Natural killer cell treated with Interleukin-12 subunit alpha and Interleukin-12 subunit beta and Interleukin-15 and Interleukin-18, amount 100 ng/mL, for 72 hours (primary cell): ENCODE measurements at places on chromosomes 11 and 22.
A peak's percentile ranks its signal among the peaks of the same experiment; 100 is the strongest.

DNA sequence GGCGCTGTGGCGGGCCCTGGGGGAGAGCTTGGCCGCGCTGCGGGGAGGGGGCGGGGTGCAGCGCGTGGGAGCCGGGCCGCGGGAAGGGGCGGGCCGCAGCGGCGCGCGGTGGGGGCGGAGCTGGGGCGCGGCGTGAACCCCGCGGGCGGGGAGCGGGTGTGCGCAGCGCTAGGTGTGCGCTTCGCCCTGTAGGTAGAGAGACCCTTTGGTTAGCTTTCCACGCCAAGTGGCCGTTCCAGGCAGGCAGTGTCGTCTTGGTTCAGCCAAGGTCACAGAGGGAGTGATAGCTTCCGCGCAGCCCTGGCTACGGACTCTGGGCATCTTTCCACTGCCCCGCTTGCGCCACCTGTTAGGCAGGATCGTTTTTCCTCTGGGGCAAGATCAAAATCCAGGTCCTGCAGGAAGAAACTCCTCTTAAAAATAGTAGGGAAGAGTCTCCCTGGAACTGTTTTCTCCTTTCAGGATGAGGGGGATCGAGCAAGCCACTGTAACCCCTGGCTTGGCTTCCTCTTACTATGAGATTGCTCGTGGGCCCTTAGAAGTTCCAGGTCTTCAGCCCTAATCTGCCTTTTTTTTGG lies 434 bp downstream of the BANF1 start:
- DNase-seq = no peak
- peak overlapping the region; percentile 99 for H3K4me3 ChIP-seq
- peak overlapping the region; percentile 97 for H3K27ac ChIP-seq
- H3K27me3 ChIP-seq = no peaks in the 10 kb centered on the region

- peak overlapping the region; percentile 83 for H3K27ac ChIP-seq
- peaks cover 21% of the 10 kb centered on the region for H3K4me1 ChIP-seq
- DNase-seq = peak; percentile 62
- peak overlapping the region; percentile 55 for H3K4me3 ChIP-seq
- H3K27me3 ChIP-seq = no peaks in the 10 kb centered on the region
Observed at GRCh38 chr11:60985991-60986915, 14.8 kb downstream of the CD6 start.

- H3K4me1 ChIP-seq = no peaks in the 10 kb centered on the region
- no peak overlapping the region for H3K4me3 ChIP-seq
- H3K36me3 ChIP-seq = no peaks in the 10 kb centered on the region
- no peak overlapping the region for H3K27ac ChIP-seq
- H3K27me3 ChIP-seq = peaks cover 29% of the 10 kb centered on the region
Observed at GRCh38 chr11:102493524-102493923, 37.0 kb downstream of the MMP7 start.

- H3K27me3 ChIP-seq = peaks cover 2% of the 10 kb centered on the region
- H3K27ac ChIP-seq = no peak overlapping the region
- DNase-seq = no peak
- H3K4me1 ChIP-seq = peaks cover 12% of the 10 kb centered on the region
Observed at GRCh38 chr11:76771446-76772099, 11.6 kb upstream of the TSKU start.

GRCh38 chr11:113488931-113489351 lies 13.7 kb upstream of the DRD2 start:
- H3K4me3 ChIP-seq = no peak overlapping the region
- H3K36me3 ChIP-seq = no peaks in the 10 kb centered on the region
- H3K27me3 ChIP-seq = peaks cover 15% of the 10 kb centered on the region
- no peak overlapping the region for H3K27ac ChIP-seq
- DNase-seq = no peak

DNA sequence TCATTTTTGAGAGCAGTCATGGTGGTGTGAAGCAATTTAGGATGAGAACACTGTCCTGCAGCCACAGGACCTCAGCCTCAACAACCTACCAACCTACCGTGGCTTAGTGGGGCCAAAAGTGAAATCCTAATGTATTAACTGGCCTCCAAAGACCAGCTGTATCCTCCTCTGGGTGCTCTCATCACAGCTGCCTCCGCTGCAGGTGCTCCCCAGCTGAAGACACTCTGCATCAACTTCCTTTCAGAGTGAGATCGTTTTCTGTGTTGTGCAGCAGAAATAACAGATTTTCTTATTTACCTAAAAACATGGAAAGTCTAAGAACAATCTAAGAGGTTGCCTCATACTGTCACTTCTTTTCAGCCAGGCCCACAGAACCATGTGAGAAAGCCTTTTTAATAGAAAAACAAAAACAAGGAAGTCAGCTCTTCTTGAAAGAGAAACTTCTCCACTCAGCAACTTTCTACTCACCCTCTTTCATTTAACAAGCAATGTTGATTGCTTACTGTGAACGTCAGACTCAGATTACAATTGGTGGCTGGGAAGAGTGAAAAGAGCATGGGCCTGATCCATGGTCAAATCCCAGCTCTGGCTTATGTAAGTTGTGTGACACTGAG lies 136.1 kb downstream of the TENM4 start:
- no peaks in the 10 kb centered on the region for H3K4me1 ChIP-seq
- no peak overlapping the region for H3K4me3 ChIP-seq
- no peaks in the 10 kb centered on the region for H3K27me3 ChIP-seq
- H3K36me3 ChIP-seq = no peaks in the 10 kb centered on the region

DNA sequence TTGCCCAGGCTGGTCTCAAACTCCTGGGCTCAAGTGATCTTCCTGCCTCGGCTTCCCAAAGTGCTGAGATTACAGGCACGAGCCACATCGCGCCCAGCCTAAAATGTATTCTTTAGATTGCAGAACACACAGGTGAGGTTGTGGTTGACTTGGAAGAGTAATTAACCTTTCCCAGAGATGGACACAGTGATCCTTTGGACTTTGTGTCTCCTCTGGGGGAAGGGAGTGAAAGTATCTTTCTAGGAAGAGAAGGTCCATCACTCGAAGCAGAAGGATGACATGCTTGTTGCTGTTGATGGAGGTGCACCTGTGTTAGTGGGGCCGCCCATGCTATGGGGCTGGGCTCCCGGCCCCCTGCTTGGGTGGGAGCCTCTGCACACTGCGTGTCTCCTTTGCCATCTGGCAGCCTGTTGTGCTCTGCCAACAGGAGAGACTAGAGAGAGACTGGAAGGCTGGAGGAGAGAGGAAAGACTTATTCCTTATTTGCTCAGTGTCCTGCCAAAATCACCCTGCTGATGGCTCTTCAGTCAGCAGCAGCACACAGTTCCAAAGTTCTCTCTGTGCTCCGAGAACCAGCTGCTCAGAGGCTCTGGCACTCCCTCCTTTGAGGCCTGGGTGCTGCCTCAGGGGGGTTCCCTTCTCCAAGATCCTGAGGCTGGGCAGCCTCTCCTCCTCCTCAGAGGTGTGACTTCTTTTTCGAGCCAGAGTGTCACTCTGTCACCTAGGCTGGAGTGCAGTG lies 33.1 kb upstream of the CYB5R3 start:
- peaks cover 14% of the 10 kb centered on the region for H3K27me3 ChIP-seq
- no peak for DNase-seq
- H3K27ac ChIP-seq = no peak overlapping the region

DNA sequence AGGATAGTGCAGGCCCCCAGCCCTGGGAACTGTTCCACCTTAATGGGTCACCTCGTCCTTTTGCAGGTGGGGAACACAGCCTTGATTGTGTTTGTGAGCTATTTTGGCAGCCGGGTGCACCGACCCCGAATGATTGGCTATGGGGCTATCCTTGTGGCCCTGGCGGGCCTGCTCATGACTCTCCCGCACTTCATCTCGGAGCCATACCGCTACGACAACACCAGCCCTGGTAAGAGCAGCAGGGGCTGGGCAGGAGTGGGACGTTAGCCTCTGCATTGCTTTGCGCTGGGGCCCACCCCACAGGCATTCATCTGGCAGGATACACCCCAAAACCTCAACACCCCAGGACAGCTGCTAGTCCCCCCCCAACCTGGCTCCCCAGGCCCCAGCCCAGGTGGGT lies 14.8 kb downstream of the SLCO2B1 start:
- DNase-seq = no peak
- H3K4me3 ChIP-seq = no peak overlapping the region
- H3K27ac ChIP-seq = no peak overlapping the region
- H3K4me1 ChIP-seq = no peaks in the 10 kb centered on the region
- no peaks in the 10 kb centered on the region for H3K36me3 ChIP-seq

DNA sequence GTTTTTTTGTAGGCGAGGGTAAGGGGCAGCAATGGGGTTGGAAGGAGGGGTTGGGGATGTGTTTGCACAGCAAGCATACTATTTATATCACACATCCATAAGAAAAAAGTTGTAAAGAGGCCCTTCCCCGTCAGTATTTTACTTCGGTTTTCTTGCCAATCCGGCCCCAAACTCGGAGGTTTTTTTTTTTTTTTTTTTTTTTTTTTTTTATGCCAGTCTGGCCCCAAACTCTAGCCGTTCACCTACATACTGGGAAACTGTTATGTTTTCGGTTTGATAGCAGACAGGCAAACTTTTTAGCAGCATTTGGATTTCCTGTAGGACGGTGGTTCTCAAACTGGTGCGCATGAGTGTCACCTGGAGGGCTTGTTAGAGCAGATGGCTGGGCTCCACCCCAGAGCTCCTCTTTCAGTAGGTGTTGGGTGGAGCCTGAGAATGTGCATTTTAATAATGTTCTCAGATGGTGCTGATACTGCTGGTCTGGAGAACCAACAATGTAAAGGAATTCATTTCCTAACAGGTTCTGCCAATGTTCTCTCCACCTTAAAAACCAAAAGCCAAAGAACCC lies 76.5 kb upstream of the ZBED5 start:
- DNase-seq = no peak
- peaks cover 35% of the 10 kb centered on the region for H3K27me3 ChIP-seq
- no peaks in the 10 kb centered on the region for H3K36me3 ChIP-seq
- H3K27ac ChIP-seq = no peak overlapping the region
- H3K4me3 ChIP-seq = peak overlapping the region; percentile 75
- H3K4me1 ChIP-seq = peaks cover 10% of the 10 kb centered on the region

GRCh38 chr11:7204778-7205177 lies 46.9 kb upstream of the SYT9 start:
- H3K4me1 ChIP-seq = no peaks in the 10 kb centered on the region
- no peak overlapping the region for H3K4me3 ChIP-seq
- no peak for DNase-seq
- H3K36me3 ChIP-seq = no peaks in the 10 kb centered on the region

DNA sequence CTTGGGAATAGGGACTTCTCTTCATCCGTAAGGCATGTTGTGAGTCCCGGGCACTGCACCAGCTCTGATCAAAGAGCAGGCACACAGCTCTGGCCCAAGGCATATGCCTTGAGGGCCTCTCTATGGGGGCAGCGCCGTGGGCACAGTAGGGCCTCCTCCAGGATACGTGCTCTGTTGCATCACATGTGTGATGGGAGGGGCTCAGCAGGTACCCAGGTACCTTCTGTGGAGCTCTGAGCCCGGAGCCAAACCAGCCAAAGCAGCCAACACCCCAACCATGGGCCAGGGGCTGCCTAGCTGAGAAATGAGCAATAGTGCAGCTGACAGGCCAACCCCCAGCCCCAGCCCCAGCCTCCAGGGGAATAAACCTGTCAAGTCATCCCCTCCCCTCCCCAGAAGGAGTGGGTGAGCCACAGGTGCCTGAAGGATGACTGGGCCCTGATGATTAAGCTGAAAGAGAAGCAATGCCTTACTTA lies 79.7 kb upstream of the SHISAL1 start:
- H3K4me3 ChIP-seq = no peak overlapping the region
- H3K27me3 ChIP-seq = peaks cover 2% of the 10 kb centered on the region

DNA sequence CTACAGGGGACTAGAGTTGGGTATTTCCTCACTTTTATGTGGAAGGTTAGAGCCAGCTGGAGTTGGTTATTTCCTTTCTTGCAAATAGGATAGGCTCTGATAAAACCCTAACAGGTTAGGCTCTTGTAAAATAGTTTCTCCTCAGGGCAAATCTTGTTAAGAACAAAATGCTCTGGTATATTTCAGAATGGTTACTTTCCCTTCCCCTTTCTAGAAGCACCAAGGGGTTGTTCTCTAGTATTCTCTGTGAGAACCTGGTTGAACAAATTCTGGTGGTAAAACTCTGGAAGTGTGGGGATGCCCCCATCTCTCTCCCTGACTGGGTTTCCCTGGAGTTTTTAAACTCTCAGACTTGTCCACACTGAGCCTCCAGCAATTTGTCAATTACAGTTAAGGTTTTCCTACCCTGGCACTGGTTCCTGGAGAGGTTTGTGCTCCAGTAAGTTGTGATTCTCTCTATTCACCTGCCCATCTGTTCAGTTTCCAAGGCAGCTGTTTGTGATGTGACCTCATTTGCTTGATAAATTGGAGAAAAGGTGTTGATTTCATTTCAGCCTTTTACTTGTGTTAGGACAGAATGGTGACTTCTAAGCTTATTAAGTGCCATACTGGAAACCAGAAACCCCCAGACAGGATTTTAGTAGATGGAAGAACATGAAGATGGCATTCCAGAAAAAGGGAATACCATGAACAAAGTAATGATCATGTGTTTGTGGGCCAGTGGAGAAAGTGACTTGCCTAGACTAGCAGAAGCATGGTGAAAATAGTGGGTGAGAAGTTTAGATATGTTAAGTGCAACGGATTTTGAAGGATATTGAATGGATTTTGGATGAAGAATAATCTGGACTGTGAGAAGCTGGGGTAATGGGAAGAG lies 64.6 kb downstream of the EXT2 start:
- peaks cover 21% of the 10 kb centered on the region for H3K36me3 ChIP-seq
- H3K27me3 ChIP-seq = no peaks in the 10 kb centered on the region
- H3K27ac ChIP-seq = peak overlapping the region; percentile 59
- H3K4me3 ChIP-seq = no peak overlapping the region

DNA sequence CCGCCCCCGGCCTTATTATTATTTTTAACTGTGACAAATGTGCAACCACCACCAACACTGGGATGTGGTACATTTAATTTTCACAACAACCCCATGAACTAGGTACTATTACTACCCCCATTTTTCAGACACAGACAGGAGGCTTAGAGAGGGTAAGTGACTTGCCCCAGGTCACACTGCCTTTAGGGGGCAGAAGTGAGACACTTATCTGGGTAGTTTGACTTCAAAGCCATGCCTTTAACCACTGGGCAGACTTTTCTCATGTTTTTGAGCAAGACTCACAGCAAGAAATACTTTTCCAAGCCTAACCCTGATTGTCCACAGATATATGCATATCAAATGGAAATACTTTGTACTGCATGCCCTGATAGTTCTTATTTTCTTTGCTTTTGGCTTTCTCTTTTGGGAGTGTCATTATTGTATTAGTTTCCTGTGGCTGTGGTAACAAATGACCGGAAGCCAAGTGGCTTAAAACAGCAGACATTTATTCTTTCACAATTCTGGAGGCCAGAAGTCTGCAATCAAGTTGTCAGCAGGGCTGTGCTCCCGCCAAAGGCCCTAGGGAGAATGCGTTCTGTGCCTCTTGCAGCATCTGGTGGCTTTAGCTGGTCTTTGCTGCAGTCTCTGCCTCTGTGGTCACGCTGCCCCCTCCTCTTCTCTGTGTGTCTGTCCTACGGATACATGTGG lies 110.8 kb downstream of the GRIK4 start:
- H3K27me3 ChIP-seq = no peaks in the 10 kb centered on the region
- no peak for DNase-seq
- H3K27ac ChIP-seq = peak overlapping the region; percentile 72
- H3K36me3 ChIP-seq = peaks cover 10% of the 10 kb centered on the region
- no peak overlapping the region for H3K4me3 ChIP-seq

- H3K4me1 ChIP-seq = peaks cover 38% of the 10 kb centered on the region
- H3K27me3 ChIP-seq = no peaks in the 10 kb centered on the region
- peaks cover 48% of the 10 kb centered on the region for H3K36me3 ChIP-seq
- H3K4me3 ChIP-seq = no peak overlapping the region
- DNase-seq = no peak
Observed at GRCh38 chr22:46180370-46181137, 30.2 kb downstream of the PPARA start.

GRCh38 chr11:733072-733471 lies 14.2 kb upstream of the TALDO1 start:
- no peaks in the 10 kb centered on the region for H3K4me1 ChIP-seq
- peaks cover 3% of the 10 kb centered on the region for H3K27me3 ChIP-seq
- no peak overlapping the region for H3K27ac ChIP-seq
- H3K4me3 ChIP-seq = no peak overlapping the region
